ENCODE measurements at places on chromosomes 11 and 22. TPM values are rescaled to one million over a fixed set of nuclear protein-coding genes. Genes with fewer than 3 reads are reported as not detected.

Gene KLHDC7B
- not detected for total RNA-seq

Gene GAS2
- 1.7 TPM for total RNA-seq

Gene ACTN3
- total RNA-seq = not detected

Gene BRD1
- total RNA-seq = 22.0 TPM

Gene FAT3
- total RNA-seq = 4.3 TPM

Gene OR56A1
- total RNA-seq = not detected

Gene DNAJB13
- not detected for total RNA-seq

Gene LYVE1
- total RNA-seq = not detected

Gene ARHGAP20
- total RNA-seq = 0.11 TPM

Gene OR5T1
- total RNA-seq = not detected

Gene NOX4
- 15.8 TPM for total RNA-seq

Gene CASP4
- 60.9 TPM for total RNA-seq

Gene C11orf52
- not detected for total RNA-seq

Measured in A375 (cell line).